ENCODE measurements at places on chromosomes 2 and 18.
A peak's percentile ranks its signal among the peaks of the same experiment; 100 is the strongest.

DNA sequence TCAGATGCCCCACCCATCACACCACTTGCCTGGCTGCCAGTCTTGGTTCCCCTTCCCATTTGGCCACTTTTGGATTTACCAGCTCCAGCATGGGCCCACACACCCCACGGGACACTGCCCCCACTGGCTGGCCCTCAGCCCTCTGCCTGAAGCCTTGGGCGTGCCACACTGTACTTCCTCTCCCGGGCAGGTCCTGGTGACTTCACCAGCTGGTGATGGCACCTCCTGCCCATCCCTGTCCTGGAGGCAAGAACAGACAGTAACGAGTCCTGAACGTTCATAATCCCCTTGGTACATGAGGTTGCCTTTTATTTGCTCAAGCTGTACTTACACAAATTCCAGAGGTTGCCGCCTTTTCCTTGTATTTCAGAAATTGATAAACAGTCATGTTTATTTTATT is 81.1 kb downstream of the TMEM17 start:
- no peak for DNase-seq

- DNase-seq, result peak; percentile 70
These were observed 884 bp downstream of the HES6 start for GRCh38 chr2:238238766-238239542.

- peak; percentile 82 for DNase-seq
These were observed 19.2 kb upstream of the SIGLEC15 start for GRCh38 chr18:45806226-45806625.

GRCh38 chr2:106359512-106359911 is 108.7 kb downstream of the RGPD3 start:
- DNase-seq, result no peak

DNA sequence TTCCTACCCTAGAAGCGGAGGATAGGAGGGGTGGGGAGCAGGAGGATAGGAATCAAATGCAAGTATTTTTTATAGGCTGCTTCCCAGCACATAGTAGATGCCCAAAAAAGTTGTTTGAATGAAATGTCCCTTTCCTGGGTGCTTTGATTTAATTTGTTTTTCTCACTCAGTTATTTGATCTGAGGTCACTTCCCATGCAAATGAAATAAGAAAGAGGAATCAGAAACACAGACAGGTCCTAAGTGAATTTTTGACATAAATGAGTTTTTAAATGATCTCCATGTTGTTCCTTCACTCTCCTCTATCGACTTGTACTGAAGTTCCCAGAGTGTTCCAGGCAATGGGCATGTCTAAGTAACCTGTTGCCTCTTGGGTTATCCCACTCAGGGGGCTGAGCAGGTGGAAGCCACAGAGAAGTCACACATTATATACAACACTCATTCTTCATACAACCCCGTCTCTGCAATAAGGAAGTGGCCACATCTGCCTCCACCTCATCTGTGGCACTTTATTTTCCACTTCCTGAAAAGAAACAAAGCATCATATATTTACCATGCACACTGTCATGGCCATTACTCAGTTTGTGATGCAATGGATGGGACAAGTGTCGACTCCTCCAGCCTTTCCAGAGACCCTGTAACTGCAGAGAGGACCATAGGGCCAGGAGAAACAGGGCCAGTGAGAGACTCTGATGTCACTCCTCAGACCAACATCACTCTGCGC is 81.9 kb upstream of the ZNF397 start:
- DNase-seq, result peak; percentile 89

DNA sequence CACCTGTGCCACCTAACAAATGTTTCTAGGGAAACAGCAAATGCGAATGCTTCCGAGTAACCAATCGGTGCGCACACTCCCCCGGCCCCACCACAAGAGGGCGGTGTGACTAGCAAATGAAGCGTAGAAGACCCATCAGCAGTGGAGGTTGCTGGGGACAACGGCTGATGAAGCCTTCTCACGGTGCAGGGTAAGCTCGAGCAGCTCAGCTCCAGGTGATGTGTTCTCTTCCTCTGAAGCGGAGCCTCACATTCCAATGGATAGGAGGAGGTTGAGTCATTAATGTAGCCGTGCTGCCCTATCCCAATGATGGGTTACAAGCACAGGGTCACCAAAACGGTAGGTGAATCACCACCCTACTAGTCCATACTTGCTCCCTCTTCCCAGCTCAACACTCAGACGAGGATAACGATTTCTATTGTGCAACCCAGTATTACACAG is 127.6 kb upstream of the TWIST2 start:
- DNase-seq, result peak; percentile 79

- DNase-seq, result no peak
These were observed 99.7 kb downstream of the SLC8A1 start for GRCh38 chr2:40352041-40352702.

- no peak for DNase-seq
These were observed 12.8 kb upstream of the NCOA1 start for GRCh38 chr2:24478243-24478642.

DNA sequence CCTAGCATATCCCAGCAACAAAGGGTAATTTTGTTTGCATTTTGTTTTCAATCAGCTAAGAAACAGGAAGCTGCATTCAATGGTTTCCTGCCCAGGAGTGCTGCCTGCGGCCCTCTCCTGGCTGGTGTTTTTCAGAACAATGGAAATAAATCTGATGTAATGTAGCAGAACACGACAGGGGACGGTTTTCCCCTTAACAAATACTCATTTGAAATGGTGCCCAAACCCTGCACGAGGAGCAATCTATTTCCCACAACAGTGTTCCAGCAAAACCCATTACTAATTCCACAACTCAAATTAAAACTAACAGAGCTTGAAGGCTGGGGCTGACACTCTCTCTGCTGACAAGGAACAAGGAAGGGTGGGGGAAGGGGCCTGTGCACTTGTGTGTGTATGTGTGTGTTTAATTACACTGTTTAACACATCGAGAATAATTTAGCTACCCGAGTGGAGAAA is 8.7 kb downstream of the CAPN13 start:
- DNase-seq, result no peak

DNA sequence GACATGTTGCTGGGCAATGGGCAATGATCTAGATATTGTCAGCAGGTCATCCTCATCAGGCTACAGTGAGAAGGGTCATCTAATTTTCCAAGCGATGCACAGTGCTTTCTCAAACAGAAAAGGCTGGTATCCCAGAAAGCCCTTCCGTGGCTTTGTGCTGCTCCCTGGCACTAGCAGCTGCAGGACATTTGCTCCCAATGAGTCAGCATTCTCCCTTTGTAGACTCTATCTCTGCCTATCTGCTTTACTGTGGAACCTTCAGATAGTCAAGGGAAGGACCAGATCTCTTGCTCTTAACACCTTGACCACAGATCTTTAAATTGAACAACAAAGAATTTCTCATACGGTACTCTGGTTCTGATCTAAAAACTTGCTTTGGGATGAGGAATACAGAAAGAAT is 101.4 kb downstream of the CDH2 start:
- no peak for DNase-seq

DNA sequence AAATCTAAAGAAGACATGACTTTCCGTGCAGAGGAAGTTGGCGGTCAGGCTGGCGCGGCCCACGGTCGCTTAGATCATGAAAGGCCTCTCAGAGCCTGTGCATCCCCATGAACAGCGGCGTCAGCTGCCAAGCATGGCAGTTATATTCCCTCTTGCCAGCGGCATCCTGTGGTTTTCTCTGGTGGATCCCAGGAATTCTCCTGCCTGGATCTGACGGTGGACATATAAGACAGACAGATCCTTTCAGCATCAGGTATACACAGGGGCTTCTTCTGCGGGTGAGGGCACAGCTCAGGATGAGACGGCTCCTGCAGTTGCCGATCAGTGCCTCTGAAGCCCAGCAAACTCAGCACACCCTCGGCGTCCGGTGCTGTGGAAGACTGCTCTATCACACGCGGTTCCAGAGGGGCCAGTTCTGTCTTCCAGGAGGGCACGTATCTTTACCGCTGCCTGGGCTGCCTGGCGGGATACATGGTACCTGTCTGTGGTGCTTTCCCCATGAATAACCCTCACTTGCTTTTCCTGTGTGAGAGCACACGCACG is 157.8 kb downstream of the LDLRAD4 start:
- DNase-seq, result no peak

DNA sequence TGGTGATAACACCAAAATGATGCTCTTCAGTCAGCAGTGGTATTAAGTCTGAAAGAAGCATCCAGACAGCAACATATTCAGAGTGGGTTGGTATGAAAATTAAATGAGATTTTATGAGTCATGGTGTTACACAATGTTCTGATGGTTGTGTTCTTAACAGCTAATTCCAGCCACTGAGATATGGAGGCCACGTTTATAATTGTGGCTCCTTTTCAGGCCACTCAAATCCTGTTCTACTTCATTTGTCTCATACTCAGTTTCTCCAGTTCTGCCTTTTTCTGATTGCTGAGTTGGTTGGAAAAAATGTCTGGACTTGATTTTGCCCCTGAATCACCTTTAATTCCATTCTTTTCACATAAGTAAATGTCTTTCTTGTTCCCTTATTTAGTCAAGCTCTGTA is 162.7 kb upstream of the COL3A1 start:
- DNase-seq, result no peak

DNA sequence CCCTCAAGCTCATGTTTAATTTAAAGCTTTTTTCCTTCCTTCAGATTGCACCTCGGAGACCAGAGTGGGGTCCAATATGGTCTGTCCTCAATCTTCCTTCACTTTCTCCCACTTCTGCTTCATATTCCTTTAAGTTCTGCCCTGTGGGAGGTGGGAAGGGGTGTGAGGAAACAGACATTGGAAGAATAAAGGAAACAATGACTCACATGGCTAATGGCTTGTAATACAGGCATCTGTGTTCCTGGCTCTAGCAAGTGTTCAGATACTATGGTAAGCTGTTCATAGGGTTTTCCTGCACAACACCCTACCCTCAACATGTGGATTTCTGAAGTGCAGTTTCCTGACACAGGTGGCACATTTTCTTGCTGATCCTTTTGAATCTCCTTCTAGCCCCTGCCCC is 209.5 kb downstream of the PIK3C3 start:
- no peak for DNase-seq
